ENCODE measurements at places on chromosomes 5 and 9. TPM values are rescaled to one million over a fixed set of nuclear protein-coding genes. Genes with fewer than 3 reads are reported as not detected.
A peak's percentile ranks its signal among the peaks of the same experiment; 100 is the strongest.

The CMYA5 gene
- total RNA-seq = 0.49 TPM

The PCDHA6 gene
- 4.6 TPM for total RNA-seq

The SLC23A1 gene
- total RNA-seq = not detected

The FBXL7 gene
- 15.4 TPM for total RNA-seq

The OR4F3 gene
- total RNA-seq = not detected

The RAB24 gene
- total RNA-seq = 27.1 TPM

The ZDHHC11 gene
- 21.8 TPM for total RNA-seq

The FOXD4L4 gene
- total RNA-seq = not detected

DNA sequence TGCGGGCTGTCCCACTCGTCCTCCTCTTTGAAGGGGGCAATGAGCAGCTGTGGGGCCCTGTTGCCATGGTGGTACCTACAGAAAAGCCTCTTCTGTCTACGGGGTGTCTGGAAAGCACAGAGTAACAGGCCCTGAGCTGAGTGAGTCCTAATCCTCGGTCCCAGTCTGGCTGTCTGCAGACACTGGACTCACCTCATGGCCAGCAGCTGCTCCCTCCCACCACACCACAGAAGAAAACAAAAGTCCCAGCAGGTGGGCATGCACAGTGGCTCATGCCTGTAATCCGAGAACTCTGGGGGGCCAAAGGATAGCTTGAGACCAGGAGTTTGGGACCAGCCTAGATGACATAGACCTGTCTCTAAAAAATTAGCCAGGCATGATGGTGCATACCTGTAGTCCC lies 19.9 kb downstream of the P4HA2 start:
- H3K4me3 ChIP-seq = no peak overlapping the region
- no peaks in the 10 kb centered on the region for H3K27me3 ChIP-seq
- H3K4me1 ChIP-seq = no peaks in the 10 kb centered on the region
- peak; percentile 30 for DNase-seq
- H3K36me3 ChIP-seq = no peaks in the 10 kb centered on the region
- H3K27ac ChIP-seq = no peak overlapping the region

DNA sequence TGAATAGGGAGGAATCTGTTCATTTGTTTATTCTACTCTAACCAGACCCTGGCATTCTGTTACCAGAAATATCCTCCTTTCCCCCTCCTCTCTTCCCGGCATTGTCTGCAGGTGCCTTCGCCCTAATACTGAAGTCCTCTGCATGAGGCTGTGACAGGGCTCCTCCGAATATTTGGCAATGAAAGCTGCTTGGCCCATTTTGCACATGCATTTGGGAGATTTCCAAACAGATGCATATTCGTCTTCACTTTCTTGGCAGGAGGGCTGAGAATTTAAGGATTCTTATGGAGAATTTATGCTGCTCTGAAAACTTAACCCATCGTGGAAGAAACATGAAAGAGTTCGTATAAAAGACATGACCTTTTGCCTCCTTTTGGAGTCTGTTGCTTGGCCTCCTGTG lies 484.0 kb downstream of the ZNF608 start:
- H3K4me1 ChIP-seq = peaks cover 37% of the 10 kb centered on the region
- peak; percentile 19 for DNase-seq
- no peak overlapping the region for H3K4me3 ChIP-seq
- no peak overlapping the region for H3K27ac ChIP-seq
- H3K36me3 ChIP-seq = no peaks in the 10 kb centered on the region

- no peaks in the 10 kb centered on the region for H3K27me3 ChIP-seq
- no peak overlapping the region for H3K27ac ChIP-seq
- DNase-seq = no peak
- H3K4me1 ChIP-seq = no peaks in the 10 kb centered on the region
Measured at GRCh38 chr5:34778091-34778850, 60.7 kb upstream of the TTC23L start.

DNA sequence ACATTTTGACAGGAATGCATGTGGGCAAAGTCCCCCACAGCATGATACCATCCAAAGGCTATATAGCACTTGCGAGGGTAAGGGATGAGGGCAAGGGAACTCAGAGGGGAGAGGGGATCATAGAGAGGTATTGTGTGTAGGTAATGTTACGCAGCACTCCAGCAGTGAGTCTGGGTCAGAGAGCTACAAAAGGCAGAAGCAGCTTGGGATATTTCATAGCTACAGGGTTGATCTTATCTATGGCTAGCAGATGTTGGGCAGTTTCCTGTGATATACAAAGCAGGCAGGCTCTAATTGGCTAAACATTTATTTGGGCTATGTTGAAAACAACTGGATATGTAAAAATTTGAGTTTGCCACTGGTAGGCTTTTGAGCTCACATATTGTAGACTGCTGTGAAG lies 17.8 kb upstream of the SLCO4C1 start:
- H3K4me1 ChIP-seq = no peaks in the 10 kb centered on the region
- no peak overlapping the region for H3K4me3 ChIP-seq
- H3K27ac ChIP-seq = no peak overlapping the region
- no peak for DNase-seq
- H3K27me3 ChIP-seq = no peaks in the 10 kb centered on the region

DNA sequence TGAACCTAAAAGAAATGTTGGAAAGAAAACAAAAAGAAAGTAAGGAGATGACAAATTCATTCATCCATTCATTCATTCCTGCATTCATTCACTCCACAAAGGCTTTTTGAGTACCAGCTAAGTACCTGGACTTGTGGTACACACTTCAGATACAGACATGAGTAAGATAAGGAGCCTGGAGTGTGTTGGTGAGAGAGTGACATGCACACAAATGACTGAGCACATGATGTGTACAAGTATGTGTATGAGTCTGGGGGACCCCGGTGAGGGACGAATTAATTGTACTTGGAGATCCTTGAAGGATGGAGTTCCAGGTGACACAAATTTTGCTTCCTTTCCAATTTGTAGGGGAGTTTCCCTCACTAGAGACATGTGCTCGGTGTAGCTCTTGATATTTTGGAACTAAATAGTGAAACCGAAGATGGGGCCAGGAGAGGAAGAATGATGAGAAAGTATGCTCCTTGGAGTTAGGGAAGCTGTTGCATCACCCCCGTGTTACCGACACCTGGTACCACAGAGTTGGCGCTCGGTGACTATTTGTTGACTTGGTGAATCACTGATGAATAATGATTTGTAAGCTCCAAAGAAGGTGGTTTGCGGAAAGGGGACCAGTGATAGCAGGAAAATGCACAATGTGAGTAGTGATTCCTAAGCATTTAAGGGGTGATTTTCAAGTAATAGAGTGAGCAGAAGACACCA lies 509.8 kb downstream of the CCDC171 start:
- H3K4me3 ChIP-seq = no peak overlapping the region
- H3K36me3 ChIP-seq = no peaks in the 10 kb centered on the region
- no peaks in the 10 kb centered on the region for H3K27me3 ChIP-seq
- H3K4me1 ChIP-seq = peaks cover 13% of the 10 kb centered on the region

DNA sequence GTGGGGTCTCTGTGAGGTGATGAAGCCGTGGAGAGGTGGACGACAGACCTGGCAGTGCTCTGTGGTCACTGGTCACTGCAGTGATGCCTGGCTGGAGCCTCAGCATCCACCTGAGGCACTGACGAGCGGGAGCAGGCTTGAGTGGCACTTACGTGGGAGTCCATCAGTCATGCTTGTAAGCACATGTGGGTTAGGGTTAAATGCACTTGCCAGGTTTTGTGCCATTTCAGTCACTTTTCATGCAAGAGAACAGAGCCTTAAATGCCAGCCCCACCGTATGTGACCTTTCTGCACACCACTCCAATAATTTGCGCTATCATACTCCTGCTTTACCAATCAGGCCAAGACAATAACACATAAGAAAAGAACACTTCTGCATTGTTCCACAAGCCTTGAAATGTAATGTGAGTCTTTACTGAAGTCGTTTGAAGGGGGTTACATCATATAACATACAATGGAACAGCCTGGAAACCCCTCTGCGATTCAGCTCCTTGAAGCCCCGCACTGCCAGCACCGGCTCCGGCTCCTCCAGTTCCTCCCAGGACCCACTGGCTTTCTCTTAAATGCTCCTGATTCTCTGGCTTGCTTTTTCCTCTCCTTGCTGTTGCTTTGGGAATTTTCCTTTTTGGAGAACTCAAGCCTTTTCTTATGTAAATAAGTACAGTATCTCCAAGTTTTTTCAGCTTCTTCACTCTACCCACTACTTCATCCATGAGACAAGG lies 59.4 kb upstream of the CTXN3 start:
- no peak overlapping the region for H3K27ac ChIP-seq
- no peaks in the 10 kb centered on the region for H3K27me3 ChIP-seq

GRCh38 chr9:110650991-110651411 lies 17.6 kb upstream of the MUSK start:
- no peaks in the 10 kb centered on the region for H3K27me3 ChIP-seq
- H3K27ac ChIP-seq = no peak overlapping the region
- H3K4me3 ChIP-seq = no peak overlapping the region
- H3K4me1 ChIP-seq = no peaks in the 10 kb centered on the region
- no peaks in the 10 kb centered on the region for H3K36me3 ChIP-seq

GRCh38 chr5:9168791-9169556 lies 376.9 kb downstream of the SEMA5A start:
- H3K4me3 ChIP-seq = no peak overlapping the region
- H3K4me1 ChIP-seq = peaks cover 12% of the 10 kb centered on the region

DNA sequence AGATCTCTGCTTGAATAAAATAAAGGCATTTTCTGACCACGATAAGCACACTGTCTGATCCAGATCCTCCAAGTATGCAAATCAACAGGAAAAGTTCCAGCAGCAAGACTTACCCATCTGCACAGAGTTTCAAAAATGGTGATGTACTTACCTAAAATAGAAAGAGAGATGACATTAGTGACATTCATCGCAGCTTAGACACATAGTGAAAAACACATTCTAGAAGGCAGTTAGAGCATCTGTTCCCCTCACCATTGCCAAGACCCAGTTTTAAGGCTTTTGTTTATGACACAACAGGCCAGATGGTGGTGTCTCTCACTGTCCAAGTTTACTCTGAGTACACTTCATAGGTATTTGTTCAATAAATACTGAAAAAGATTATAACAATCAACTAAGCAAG lies 207.7 kb downstream of the PDE4D start:
- no peaks in the 10 kb centered on the region for H3K27me3 ChIP-seq
- no peak overlapping the region for H3K27ac ChIP-seq
- no peaks in the 10 kb centered on the region for H3K4me1 ChIP-seq
- H3K4me3 ChIP-seq = no peak overlapping the region
- H3K36me3 ChIP-seq = no peaks in the 10 kb centered on the region

DNA sequence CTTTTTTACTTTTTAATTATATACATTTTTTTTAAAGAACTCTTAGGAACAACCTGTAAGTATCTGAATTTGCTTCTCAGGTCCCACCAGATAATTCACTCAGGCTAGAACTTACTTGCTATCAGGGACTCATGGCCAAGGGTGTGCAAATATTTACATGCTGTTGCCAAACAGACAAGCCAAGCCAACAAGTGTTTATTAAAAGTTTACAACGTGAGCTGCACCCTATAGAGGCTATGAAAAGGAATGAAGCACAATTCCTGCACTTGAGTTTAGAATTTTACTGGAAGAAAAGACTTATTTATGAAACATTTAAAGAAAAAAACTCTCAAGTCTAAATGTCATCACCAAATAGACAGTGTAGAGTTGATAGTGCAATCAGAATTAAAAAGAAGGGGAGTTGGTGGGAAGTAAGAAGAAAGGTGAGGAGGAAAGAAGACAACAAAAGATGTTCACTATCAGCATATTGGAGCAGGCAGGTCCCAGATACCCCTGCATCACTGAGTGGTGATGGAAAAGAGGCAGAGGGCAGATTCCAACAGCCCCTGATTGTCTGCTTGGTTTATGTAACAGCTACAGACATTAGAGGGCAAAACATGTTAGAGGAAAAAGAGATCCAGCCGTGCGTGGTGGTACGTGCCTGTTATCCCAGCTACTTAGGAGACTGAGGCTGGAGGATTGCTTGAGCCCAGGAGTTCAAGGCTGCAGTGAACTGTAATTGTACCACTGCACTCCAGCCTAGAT lies 32.8 kb downstream of the SH3RF2 start:
- H3K4me1 ChIP-seq = no peaks in the 10 kb centered on the region
- no peaks in the 10 kb centered on the region for H3K27me3 ChIP-seq
- H3K27ac ChIP-seq = no peak overlapping the region
- no peak for DNase-seq
- H3K36me3 ChIP-seq = no peaks in the 10 kb centered on the region

- no peaks in the 10 kb centered on the region for H3K36me3 ChIP-seq
- H3K4me3 ChIP-seq = no peak overlapping the region
- H3K4me1 ChIP-seq = no peaks in the 10 kb centered on the region
Measured at GRCh38 chr5:9626955-9627354, 3.2 kb downstream of the TAS2R1 start.

DNA sequence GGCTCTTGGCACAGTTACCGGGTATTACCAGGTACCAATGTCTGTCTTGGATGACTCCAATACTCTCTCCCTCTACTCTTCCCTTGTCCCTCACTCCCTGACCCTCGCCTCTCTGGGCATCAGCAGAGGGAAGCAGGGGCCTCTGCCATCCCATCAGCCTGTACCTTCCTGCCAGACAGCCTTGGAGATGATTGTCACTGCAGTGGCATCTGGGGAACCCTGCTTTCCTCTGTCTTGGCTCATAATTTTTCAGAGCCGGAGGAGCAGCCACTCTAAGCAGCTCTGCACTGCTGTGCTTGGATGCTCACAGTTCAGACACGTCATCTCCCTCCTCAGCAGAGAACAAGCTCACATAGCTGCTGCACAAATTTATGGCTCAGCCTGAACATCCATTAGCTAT lies 274.1 kb downstream of the SMARCA2 start:
- peaks cover 21% of the 10 kb centered on the region for H3K4me1 ChIP-seq
- H3K27ac ChIP-seq = no peak overlapping the region
- no peaks in the 10 kb centered on the region for H3K36me3 ChIP-seq

- H3K27ac ChIP-seq = no peak overlapping the region
- peaks cover 8% of the 10 kb centered on the region for H3K36me3 ChIP-seq
- peaks cover 4% of the 10 kb centered on the region for H3K4me1 ChIP-seq
- no peak overlapping the region for H3K4me3 ChIP-seq
Measured at GRCh38 chr5:87831499-87831898, 418.8 kb upstream of the CCNH start.

- H3K27me3 ChIP-seq = no peaks in the 10 kb centered on the region
- H3K36me3 ChIP-seq = no peaks in the 10 kb centered on the region
- H3K4me1 ChIP-seq = peaks cover 30% of the 10 kb centered on the region
- no peak for DNase-seq
- H3K4me3 ChIP-seq = no peak overlapping the region
- no peak overlapping the region for H3K27ac ChIP-seq
Measured at GRCh38 chr9:73149371-73150067, 2.1 kb upstream of the ANXA1 start.

DNA sequence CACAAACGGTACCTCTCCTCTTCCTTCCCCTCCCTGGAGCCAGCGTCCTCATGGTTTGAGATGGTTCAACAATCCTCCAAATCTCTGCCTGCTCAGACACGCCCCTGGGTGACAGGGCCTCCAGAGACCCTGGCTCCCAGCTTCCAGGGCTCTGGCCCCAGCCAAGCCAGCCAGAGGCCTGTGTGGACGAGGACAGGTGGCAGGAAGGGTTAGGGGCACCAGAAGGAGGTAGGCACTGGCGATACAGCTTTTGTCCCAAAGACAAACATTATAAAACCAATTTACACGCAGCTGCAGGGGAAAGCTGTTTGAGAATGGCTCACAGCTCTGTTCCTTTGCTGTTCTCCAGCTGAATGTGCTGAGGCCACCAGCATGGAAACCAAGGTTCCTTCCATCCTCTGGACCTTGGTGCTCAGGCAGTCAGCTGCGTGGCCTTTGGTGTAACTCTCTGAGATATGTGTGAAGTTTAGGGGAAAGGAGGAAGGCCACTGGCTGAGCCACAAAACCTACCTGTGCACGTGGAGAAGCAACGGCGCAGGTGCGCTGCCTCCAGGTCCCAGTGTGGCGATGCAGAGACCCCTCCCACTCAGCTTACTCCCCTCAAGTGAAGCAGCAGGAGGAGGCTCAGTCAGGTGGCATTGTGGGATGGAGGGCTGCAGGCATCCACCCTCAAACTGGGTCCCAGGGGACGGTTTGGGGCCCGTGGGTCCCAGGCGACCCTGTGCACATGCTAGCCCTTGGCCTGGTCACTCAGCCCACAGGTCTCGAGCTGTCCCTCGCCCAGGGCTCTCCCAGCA lies 4.3 kb upstream of the QRFP start:
- no peak overlapping the region for H3K27ac ChIP-seq
- no peak overlapping the region for H3K4me3 ChIP-seq
- H3K36me3 ChIP-seq = no peaks in the 10 kb centered on the region
- no peaks in the 10 kb centered on the region for H3K4me1 ChIP-seq

All from GM23338 (cell line).